ENCODE measurements at places on chromosomes 7 and 10.

DNA sequence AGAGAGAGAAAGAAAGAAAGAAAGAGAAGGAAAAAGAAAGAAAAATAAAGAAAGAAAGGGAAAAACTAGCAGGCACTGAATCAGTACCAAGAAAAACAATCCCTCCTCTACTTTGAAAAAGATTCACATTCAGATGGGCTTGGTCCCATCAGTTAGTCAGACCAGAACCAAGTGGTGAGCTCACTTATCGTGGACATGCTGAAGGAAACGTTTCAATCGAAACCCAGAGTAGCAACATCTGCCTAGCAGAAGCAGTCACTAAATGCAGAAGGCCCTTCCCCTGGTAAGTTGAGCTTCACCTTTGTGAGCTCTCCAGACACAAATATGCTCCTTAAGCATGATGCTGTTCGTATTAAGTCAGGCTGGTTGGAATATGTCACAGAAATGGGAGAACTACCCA lies 167.7 kb downstream of the TRIL start:
- no peak for DNase-seq

DNA sequence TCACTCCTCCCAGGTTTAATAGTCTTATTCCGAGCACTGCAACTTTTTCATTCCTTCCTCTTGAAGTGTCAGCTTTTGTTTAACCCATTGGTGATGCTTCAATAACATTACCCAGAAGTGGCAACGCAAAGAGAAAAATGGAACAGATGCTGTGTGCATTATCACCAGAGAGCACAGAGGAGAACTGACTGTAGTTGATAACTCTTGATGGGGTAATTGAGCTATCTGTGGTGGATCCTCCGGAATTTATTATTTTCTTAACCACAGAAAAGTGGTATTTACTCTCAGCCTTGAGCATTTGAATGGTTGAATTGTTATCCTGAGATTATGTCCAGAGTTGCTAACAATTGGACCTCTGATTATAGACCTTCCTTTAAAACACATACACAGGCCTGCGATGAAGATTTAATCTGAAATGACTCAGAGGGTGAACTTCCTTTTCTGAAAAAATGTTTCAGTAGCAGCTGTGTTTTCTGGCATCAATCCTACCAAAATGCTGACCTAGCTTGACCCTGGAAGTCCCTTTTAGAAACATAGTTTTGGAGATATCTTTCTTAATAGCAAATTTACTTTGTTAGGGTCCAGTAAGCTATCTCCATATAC lies 1584.4 kb upstream of the LRRTM3 start:
- DNase-seq = peak; percentile 71

DNA sequence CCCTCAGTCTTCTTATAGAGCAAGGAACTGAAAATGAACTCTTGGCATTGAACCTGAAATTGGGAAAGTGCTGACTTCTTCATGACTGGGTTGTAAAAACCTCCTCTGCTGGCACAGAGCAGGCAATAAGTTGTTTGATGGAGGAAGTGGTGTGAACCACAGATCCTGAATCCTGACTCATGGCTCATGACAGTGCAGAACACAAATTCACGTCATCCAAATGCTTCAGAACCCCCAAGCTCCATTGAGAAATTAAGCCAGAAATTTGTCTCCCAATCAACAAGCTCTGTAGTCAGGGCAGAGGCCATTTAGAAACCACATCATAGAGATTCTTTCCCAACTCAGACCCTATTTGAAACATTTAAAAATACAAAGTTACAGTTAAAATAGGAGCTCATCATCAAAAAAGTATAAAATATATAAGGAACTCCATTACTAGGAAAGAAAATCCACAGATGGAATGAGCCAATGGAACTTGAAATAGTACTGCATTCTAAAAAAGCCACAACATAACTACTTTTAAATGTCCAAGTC lies 10.3 kb upstream of the STK17A start:
- peak; percentile 100 for DNase-seq

DNA sequence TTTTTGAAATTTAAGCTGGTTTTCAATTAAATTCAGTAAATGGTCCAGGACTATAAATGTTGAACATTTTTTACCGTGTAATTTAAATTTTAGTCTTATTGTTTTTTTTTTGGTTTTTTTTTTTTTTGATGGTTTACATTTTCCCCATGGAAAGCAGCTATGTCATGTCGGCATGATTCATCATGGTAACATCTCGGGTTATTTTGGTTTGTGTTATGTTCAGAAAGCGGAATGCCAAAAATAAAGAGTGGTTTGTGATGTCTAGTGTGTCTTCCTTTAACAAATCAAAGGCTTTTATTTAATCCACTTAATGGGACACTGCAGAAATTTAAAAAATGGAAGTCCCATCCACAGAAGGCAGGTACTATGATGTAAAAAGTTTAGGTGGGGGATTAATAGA lies 58.5 kb downstream of the TRUB1 start:
- DNase-seq = peak; percentile 45

GRCh38 chr7:19677180-19677579 lies 31.7 kb downstream of the POLR1F start:
- DNase-seq = peak; percentile 90

DNA sequence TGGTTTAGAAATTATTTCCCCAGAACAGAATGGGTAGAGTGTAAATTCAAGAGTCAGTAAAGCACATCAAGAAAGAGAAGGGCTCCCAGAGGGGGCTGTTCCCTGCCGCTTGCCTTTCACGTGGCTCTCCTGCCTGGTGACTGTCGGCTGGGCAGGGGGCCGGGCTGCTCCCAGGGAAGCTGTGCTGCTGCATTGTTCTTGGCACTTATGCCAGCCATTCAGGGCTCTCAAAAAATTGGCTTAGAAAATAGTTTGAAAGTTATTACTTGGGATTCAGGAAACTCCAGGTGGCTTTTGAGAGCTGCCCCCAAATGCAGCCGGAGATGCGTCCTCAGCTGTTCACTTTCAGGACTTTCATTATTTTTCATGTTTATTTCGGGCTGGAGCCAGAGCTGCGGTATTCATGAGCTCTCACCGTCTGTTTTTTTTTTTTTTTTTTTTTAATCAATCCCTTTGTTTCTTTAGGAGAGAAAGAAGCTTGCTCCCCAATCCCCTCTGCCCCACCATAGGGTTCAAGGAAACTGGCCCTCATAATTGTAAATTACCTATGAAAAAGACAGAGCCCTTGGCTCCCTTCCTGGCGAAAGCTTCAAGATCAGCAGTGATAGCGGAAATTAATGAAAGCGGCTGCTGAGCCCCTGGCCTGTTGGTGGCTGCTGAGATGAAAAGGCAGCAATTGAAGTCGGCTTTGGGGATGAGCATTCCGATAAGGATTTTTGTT lies 94.1 kb downstream of the SORCS3 start:
- DNase-seq = no peak

GRCh38 chr10:130776724-130777123 lies 534.8 kb downstream of the TCERG1L start:
- DNase-seq = no peak

GRCh38 chr10:110324201-110324804 lies 19.6 kb upstream of the SMNDC1 start:
- peak; percentile 22 for DNase-seq

GRCh38 chr10:25875556-25876165 lies 58.4 kb upstream of the MYO3A start:
- DNase-seq = peak; percentile 60

- peak; percentile 90 for DNase-seq
These were observed 98.0 kb upstream of the PIK3CG start for GRCh38 chr7:106767078-106767477.

GRCh38 chr10:19785366-19785765 lies 30.9 kb upstream of the PLXDC2 start:
- DNase-seq = no peak

DNA sequence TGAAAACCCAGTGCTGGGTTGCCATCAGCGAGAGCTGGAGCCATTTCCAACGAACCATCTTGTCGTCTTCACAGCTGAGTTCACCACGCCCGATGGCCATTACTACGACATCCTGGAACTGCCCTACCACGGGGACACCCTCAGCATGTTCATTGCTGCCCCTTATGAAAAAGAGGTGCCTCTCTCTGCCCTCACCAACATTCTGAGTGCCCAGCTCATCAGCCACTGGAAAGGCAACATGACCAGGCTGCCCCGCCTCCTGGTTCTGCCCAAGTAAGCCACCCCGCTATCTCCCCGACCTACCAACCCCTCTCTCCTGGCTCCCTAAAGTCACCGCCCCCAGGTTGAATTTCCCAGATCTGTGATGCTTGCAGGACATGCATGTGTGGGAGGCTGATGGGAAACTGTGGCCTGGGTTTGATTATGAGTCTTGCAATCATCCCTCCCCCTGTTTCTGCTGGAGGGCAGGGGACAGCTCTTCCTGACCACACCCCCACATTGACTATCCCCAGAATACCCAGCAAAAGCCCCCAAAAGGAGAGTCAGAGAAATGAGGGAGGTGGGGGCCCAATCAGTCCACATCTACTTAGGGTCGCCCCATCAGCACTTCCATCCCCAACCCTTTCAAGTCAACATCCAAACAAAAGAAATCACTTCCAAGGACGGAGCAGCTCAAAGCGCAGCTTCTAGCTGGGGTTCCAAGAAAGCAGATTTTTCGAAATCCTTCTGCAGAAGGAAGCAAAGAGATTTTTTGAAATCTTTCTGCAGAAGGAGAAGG lies 6.9 kb downstream of the SERPINE1 start:
- DNase-seq = peak; percentile 75

- peak; percentile 69 for DNase-seq
These were observed 75.8 kb downstream of the NOC3L start for GRCh38 chr10:94286901-94287300.

- peak; percentile 5 for DNase-seq
These were observed 29.4 kb upstream of the AMPH start for GRCh38 chr7:38660427-38661099.

DNA sequence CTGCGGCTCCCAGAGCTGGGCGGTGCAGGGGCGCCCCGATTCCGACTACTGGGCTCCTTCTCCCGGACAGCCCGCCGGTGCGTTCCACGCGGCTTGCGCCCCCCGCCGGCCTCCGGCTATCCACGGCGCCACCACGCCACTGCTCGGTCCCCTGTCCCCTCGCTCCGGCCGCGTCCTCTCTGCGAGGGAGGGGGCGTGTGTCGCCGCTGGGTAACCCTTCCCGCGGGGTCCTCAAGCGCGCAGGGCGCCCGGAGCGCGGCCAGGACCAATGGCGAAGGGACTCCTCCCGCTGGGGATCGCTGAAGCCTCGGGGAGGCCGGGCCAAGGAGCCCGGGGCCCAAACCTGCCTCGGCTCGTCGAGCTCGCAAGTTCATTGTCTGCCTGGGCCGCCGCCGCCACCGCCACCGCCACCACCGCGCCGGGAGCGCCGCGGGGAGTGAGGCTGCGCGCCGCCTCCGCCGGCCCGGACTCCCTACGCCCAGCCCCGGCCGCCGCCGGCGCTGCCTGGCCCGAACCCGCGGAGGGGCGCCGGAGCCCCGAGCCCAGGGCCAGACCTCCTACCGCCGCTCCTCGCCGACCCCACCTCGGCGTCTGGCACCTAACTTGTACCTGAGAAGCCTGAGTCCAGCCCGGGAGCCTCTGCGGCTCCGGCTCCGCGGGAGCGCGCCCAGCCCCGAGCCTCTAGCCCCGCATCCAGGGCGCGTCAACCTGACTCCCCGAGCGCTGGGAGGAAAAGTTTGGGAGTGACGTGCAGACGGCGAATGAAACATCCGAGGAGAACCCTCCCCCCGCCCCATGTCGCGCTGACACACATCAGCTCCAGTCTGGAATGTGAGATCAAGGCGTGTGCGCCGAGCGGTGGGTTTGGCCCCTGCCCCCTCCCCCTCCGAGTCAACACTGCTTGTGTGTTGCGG lies at the start of gene CHST15:
TSS of gene CHST15 (minus strand) at position 739 of the 914 bp plus-strand sequence. CDS start 47,386 bp downstream, outside the sequence.
- DNase-seq = no peak

DNA sequence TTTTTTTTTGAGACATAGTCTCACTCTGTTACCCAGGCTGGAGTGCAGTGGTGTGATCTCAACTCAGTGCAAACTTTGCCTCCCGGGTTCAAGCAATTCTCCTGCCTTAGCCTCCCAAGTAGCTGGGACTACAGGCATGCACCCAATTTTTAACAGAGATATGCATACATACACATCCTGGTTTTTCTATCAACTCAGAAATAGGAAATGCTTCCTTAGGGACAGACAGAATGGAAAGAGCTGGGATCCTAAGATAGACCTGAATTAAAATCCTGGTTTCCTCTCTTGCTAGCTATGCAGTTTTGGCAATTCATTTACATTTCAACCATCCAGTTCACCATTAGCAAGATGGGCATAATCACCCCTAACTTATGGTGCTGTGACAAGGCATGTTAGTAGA lies 347.5 kb downstream of the GPAM start:
- no peak for DNase-seq

- DNase-seq = no peak
These were observed 9.6 kb downstream of the GRID1 start for GRCh38 chr10:86357041-86357440.

GRCh38 chr7:73829921-73830680 lies 695 bp upstream of the CLDN4 start:
- no peak for DNase-seq

DNA sequence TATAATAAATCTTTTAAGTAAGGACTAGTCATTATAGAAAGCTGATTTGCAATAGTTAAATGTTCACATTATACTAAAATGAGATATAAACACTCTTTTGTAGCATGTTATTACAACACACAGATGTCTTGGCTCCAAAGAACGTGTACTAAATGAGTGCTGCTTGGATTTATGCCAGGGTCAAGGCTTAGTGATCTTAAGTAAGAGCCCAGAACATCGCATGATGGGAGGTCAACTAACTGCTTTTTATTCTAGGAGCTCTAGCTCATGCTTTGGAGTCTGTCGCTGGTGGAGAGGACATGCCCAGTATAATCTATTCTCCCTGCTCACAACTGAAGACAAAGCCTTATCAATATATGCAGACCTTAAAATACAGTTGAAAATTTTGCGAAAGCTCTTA lies 315.1 kb downstream of the BBS9 start:
- peak; percentile 90 for DNase-seq

- DNase-seq = peak; percentile 1
These were observed 239.5 kb upstream of the FOXP2 start for GRCh38 chr7:114175125-114175524.

- DNase-seq = no peak
These were observed 200.9 kb downstream of the GRM3 start for GRCh38 chr7:86844608-86845007.

DNA sequence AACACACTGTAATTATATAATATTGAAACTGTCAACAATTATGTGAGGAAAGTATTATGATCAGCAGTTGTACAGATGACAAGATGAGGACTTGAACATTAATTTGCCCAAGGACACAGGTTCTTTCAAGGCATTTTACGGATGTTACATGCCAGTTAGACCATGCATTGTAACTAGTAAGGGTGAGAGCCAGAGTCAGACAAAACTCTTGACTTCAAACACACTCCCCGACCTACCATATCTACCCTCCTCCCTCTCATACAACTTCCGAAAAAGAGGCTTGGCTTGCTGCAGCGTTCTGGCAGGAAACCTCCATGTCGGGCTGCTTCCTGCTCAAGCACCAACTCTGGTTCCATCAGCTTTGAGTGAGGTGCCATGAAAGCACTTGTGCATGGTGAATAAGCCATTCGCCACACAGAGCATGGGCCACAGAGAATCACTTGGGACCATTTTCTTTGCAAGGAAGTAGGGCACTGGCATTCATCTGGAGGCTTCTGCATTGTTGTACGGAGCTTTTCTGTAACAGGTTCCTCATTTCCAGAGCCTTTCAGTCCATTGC lies 53.2 kb downstream of the FOXI2 start:
- DNase-seq = no peak

GRCh38 chr7:388961-389701 lies 99.2 kb downstream of the FOXL3 start:
- DNase-seq = no peak

- DNase-seq = no peak
These were observed 10.4 kb upstream of the FGFR2 start for GRCh38 chr10:121608469-121609190.
